Pulmonary artery endothelial cell (primary cell): ENCODE measurements at places on chromosomes 16 and 17. TPM values are rescaled to one million over a fixed set of nuclear protein-coding genes. Genes with fewer than 3 reads are reported as not detected.

DNA sequence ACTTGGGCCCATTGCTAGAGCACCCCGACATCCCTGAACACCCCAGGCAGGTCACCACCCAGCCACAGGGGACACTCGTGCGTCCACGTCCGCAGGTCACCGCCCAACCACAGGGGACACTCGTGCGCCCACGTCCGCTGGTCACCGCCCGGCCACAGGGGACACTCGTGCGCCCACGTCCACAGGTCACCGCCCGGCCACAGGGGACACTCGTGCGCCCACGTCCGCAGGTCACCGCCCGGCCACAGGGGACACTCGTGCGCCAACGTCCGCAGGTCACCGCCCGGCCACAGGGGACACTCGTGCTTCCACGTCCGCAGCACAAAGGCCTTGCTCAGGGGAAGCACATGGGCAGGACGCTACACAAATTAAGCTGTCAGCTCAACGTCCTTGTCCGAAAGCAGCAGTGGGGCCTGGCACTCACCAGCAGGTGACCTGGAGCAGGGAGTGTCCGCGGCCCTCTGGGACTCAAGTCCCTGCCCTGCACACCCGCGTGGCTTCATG is 17.7 kb downstream of the GALNS start:
- DNase-seq, result no peak

- DNase-seq, result no peak
Measured at GRCh38 chr17:74758848-74759168, 10.4 kb downstream of the NHERF1 start.

BFAR gene
- 85.7 and 91.9 TPM in 2 replicates for total RNA-seq

- no peak for DNase-seq
Measured at GRCh38 chr17:41865596-41865893, 322 bp upstream of the KLHL11 start.

- no peak for DNase-seq
Measured at GRCh38 chr17:78739331-78739931, 42.6 kb downstream of the CYTH1 start.

- no peak for DNase-seq
Measured at GRCh38 chr16:12971241-12971640, 69.8 kb downstream of the SHISA9 start.

NUTF2 gene
- 230 and 252 TPM in 2 replicates for total RNA-seq
